ENCODE measurements at places on chromosomes 4 and X.

- DNase-seq, result no peak
Observed at GRCh38 chr4:24144381-24144780, 254.5 kb upstream of the PPARGC1A start.

DNA sequence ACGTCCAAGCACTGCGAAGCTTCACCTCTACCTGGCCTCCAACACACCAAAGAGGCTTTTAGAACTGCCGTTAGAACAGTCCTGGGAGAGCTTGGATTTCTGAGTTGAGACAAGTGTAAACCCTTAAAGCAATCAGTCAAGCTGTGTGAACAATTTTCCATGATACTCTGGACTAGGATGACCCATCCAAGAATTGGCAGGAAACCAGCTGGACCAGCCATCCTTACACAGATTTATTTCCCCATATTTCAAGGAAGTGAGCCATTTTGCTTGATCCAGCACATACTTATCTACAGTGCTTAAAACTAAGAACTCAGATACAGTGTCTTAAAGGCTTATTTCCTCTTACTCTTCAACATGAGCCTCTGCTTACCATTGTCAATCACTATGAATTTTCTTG is 340.7 kb upstream of the HS3ST1 start:
- DNase-seq, result no peak

DNA sequence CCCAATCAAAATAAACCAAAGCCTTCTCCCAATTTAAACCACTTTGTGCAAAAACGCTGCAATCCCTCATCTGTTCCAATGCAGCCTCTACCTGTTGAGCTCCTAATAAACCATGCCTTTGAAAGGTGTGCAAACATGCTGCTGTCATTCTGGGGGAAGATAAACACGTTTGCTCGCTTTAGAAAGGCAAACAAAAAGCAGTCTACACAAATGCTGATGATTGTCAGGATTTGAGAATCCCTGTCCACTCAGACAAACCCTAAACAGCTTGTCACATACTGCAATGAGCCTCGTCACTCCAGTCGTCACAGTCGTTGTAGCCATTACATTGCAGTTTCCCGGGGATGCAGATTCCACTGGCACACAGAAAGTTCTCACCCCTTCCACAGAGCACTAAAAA is 145.2 kb downstream of the CORIN start:
- DNase-seq, result no peak

DNA sequence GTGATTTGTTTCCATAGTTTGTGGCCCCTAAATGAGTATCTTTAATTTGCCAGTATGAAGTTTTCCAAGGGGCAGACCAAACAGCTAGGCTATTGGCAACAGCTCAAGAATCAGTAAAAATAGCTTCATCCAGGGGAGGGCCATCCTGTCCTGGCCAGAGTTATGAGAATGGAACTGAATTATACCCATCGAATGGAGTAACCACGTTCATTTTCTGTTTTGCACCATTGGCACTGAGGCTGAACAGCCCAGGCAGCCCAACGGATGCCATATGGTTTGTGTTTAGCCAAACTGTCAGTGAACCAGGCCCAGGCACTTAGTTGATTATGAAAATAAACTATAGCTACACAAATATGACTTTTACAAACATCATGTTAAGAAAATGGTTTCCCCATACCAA is 17.7 kb upstream of the ASB5 start:
- no peak for DNase-seq

GRCh38 chrX:81120258-81120935 is 81.3 kb downstream of the HMGN5 start:
- no peak for DNase-seq

- no peak for DNase-seq
Observed at GRCh38 chr4:173272996-173273395, 61.2 kb downstream of the HMGB2 start.

DNA sequence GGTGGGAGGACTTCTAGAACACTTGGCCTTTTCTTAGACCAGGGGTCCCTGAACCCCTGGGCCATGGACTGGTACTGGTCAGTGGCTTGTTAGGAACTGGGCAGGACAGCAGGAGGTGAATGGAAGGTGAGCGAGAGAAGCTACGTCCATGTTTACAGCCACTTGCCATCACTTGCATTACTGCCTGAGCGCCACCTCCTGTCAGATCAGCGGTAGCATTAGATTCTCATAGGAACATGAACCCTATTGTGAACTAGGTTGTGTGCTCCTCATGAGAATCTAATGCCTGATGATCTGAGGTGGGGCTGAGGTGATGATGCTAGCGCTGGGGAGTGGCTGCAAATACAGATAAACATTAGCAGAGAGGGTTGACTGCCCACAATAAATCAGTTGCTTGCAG is 100.9 kb upstream of the IGFBP7 start:
- no peak for DNase-seq

- no peak for DNase-seq
Observed at GRCh38 chrX:27186671-27187070, 276.5 kb downstream of the PPP4R3C start.

GRCh38 chrX:104255465-104255864 is 732 bp upstream of the ESX1 start:
- DNase-seq, result no peak

DNA sequence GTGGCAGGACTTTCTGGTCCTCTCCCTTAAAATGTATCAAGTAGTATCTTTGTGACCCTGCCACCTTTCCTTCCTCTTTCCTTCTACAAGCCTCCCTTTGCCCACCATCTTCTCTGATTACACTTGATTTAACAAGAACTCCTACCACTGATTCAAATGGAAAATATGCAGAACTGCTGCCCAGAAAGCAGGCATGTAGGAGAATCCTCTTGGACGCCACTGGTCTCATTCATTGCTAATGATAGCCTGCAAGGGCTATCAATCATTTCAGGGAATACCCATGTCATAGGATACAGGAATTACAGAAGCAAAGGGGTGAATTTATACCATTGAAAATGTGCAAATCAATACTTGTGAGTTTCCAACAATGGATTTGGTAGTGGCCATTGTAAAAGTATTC is 294.6 kb upstream of the NRK start:
- no peak for DNase-seq

DNA sequence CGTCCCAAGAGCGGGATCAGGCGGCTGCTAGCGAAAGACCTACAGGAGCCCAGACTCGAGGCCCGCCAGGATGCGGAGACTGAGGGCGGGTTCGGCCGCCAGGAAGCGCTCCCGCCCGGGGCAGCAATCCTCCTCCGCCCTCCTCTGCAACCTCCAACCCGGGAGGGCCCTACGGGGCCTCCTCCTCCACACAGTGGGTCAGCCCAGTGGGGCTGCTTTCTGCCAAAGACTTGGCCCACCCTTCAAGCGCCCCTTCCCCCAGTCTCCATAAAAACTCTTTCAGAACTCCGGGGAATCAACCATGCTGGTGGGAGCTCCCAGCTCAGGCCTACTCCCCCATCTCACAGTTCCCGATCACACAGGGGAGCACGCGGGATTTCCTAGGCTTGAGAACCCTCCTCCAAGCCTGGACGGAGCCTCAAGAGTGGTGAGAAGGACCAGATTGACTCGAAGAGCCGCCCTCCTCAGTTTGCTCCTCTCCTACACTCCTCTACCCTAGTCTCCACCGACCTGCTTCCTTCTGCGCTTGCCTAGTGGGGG is 77.5 kb downstream of the RLIM start:
- DNase-seq, result no peak

- DNase-seq, result no peak
Observed at GRCh38 chrX:66193821-66194220, 29.8 kb downstream of the HEPH start.

GRCh38 chr4:150323406-150324325 is 245.4 kb downstream of the DCLK2 start:
- DNase-seq, result no peak

- no peak for DNase-seq
Observed at GRCh38 chr4:2248821-2249261, 6.9 kb upstream of the HAUS3 start.

- DNase-seq, result no peak
Observed at GRCh38 chrX:106042296-106042695, 3.8 kb upstream of the SERPINA7 start.

DNA sequence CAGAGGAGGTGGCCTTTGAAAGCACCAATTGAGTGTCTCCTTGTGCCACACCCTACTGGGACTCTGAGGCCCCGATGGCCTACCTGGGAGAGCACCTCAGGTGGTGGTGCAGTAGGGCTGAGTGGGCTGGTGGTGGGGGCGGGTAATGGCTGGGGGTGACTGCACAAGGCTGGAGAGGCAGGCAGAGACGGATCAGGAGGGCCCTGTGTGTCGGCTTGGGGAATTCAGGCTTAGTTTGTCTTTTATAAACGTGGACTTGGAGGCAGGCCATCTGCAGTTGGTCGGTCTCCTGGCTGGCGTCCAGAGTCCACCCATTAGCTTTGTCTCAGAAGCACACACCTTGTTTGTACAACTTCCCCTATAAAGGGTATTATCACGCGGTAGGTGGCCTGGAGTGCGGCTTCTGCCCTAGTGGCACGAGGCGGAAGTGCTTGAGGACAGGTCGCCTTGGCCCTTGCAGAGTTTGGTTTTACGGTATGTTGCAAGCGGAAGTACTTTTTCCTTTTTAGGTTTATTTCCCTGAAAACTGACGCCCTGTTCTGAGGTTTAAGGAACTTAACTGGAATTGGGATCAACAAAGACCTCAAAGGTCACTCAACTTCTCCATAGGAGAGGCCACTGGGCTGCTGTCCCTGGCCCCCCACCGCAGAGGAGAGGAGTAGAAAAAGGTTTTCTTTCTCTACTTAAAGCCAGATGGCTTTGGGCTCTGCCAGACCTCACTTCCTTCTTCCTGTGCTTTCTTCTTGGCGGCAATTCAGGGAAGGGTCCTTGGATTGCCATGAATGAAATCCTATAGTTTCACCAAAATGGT is 8.0 kb downstream of the TBC1D14 start:
- peak; percentile 56 for DNase-seq

DNA sequence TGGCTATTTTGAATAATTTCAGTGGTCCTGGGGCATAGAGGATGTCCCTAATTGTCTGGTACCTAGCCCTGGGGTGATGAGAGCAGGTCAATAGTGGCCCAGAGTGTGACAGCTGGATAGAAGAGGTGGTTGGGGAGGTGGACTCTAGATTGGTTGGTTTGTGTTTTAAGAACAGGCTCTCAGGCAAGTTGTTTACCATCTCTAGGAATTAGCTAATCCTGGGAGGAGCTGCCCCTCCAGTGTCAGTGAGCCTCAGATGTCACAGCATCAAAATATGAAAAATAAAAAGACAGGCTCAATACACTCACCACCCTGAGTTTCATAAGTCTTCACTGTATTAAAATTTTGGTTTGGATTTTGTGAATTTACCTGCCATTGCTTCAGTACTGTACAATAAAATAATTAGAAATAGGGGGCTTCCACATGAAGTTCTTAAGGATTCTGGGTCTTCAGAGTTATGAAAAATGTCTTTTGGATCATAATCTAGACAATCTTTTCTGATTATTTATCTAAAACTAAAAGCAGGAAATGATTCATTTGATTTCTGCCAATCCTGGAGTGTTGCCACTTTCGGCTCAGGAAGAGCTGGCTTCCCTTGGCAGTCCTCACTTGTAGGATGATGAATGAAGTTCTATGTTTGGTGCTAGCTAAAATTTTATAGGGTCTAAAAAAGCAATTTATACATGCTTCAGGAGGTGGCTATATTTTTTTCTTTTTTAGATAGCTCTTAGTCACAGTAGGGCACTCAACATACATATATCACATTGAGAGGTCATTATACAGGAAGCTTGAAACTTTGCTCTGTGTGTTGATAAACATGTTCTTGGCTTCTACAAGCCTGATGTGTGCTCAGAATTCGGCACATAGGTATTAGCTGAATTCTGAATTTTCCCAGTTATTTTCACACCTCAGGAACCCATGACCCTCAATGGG is 395.1 kb downstream of the RAB28 start:
- DNase-seq, result no peak

DNA sequence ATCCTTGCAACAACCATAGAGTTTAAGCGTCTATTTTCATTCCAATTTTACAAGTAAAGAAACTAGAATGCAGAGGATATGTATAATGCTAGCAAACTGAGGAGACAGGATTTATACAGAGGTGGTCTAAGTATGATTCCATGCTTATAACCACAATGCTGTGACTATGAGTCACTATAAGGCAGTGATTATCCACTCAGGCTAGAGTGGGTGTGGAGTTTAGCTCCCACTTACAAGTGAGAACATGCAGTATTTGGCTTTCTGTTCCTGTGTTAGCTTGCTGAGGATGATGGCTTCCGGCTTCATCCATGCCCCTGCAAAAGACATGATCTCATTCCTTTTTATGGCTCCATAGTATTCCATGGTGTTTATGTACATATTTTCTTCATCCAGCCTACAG is 41.6 kb upstream of the EDA2R start:
- DNase-seq, result no peak

GRCh38 chrX:128287693-128288092 is 235.5 kb upstream of the ACTRT1 start:
- no peak for DNase-seq

GRCh38 chrX:149522916-149523315 is 17.8 kb upstream of the IDS start:
- DNase-seq, result no peak

DNA sequence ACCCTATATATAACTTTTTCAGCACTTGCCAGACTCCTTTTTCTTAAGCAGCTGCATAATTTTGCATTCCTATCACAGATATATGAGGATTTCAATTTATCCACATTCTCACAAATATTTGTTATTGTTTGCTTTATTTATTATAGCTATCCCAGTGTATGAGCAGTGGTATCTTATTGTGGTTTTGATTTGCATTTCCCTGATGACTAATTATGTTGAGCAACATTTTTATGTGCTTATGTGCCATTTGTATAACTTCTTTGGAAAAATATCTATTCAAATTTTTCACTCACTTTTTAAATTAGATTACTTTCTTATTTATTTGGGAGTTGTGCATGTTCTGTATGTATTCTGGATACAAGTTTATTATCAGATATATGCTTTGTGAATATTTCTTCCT is 361.9 kb downstream of the KCTD8 start:
- no peak for DNase-seq

DNA sequence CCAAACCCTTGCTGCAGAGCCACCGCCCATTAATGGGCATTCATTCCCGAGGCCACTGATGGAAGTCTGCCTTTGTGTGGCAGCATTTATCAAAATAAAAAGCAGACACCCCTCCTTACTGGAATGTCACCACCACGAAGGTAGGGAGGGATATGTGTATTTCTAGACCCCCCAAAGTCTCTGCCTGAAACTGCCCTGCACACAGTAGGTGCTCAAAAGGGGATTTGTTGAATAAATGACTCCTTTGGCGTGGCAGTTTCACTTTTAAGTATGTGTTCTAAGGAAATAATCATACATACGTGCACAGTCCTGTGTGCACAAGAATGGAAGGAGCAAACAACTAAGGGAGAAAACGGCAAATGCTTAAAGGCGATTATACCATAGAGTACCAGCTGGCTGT is 23.6 kb upstream of the GLOD5 start:
- DNase-seq, result no peak

DNA sequence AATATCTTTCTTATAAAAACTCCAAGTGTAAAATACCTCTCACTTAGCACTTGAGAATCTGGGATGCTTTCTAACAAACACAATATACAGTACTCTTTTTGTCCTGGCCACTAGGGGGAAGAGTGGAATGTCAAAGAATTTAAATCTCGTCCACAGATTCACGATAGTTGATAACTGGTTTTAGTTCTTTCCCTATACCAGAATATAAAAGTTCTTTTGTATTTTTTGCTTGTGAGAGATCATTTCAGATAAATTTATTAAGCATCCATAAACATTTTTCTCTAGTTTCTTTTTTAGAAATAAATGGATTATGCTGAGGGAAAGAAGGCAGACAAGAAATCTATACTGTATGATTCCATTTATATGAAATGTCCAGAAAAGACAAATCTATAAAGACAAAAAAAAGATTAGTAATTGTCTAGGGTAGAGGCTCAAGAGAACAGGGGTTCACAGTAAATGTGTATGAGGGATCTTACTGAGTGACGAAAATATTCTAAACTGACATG is 50.4 kb downstream of the MGARP start:
- DNase-seq, result no peak

GRCh38 chr4:135325264-135325663 is 1123.7 kb upstream of the PABPC4L start:
- DNase-seq, result no peak

Measured in right forelimb (tissue), 1 donor.